ENCODE measurements at places on chromosomes 16 and 17.

- no peak for DNase-seq
Measured at GRCh38 chr16:83130039-83130438, 503.3 kb downstream of the CDH13 start.

DNA sequence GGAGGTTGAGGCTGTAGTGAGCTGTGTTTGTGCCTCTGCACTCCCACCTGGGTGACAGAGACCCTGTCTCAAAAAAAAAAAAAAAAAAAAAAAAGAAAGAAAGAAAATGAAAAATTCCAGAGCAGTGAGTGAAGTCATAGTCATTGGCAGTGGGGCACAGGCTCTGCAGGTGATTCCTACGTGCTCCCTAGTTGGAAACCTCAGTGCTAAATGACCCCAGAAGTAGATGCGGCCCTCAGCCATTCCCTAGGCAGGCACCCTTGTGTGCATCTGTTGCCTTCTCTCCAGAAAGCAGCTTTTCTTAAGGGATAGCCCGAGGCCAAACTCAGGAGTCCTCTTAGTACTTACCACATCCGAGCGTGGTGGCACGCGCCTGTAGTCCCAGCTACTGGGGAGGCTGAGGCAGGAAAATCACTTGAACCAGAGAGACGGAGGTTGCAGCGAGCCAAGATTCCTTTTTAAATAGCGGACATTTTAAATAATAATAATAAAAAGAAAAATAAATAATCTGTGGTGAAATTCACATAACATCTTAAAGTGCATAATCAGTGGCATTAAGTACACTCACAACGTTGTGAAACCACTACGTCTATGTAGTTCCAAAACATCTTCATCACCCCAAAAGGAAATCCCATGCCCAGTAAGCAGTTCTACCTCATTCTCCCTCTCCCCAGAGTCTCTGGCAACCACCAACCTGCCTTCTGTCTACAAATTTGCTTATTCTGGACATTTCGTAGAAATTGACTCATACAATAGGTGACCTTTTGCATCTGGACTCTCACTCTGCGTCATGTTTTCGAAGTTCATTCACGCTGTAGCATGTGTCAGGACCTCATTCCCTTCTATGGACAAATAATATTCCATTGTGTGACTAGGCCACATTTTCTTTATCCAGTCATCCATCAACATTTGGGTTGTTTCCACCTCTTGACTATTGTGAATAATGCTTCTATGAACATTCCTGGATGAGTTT, 12.5 kb upstream of the SPHK1 start:
- DNase-seq: no peak

- DNase-seq: no peak
Measured at GRCh38 chr16:79006206-79006605, 594.3 kb downstream of the MAF start.

GRCh38 chr17:61444075-61444474, 8.1 kb upstream of the TBX4 start:
- DNase-seq: no peak

- DNase-seq: peak; percentile 18
Measured at GRCh38 chr16:81469710-81470535, 25.3 kb downstream of the CMIP start.

DNA sequence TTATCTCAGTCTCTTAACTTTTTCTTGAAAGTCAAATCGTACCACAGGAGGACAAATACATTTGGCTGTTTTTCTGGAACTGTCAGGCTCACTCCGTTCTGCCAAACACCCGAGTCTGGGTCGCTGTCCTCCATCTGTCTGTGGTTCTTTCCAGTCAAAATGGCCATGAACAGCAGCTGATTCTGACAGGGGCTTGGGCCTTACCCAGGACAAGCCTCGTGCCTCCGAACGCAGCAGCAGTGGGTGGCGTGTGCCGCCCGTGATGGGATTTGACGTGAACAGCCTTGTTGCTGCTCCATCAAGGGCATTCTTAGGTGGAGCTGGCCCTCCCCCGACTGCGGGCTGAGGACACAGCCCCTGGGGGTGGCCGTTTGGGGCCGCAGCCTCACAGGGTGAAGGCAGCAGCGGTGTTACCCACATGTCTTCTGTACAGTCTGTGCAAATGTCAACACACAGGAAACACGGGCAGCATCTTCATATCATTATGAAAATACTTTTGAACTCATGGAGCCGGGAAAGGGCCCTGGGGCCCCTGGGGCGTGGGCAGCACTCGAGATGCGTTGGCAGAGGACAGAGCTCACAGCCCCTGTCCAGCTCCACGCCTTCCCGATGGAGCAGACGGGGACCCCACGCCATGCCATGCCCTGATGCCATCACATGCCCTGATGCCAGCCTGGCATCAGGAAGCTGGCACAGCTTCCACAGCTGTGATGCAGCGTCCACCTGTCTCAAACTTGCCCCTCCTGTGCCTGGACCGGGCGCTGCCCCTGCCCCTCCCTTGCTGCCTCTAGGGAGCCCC, 8.6 kb upstream of the ACSF3 start:
- DNase-seq: no peak

DNA sequence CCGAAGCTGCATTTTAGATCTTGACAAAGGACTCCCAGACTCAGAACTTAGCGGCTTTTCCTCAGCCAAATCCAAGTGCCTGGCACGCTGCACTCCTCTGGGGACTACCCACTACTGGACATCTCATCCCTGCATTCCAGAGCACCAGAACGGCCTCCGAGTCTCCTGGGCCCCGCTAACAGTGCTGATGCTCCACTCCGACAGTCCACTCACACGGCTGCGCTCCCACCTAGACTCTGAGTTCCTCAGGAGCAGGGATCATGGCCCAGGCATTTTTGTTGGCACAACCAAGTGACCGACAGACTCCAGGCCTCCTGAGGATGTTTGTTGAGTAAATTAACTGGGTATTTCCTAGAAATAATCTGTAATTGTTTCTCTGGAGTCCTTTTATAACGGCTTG, 79.1 kb downstream of the NDEL1 start:
- DNase-seq: no peak

- no peak for DNase-seq
Measured at GRCh38 chr17:58764373-58764772, 8.7 kb downstream of the PPM1E start.

DNA sequence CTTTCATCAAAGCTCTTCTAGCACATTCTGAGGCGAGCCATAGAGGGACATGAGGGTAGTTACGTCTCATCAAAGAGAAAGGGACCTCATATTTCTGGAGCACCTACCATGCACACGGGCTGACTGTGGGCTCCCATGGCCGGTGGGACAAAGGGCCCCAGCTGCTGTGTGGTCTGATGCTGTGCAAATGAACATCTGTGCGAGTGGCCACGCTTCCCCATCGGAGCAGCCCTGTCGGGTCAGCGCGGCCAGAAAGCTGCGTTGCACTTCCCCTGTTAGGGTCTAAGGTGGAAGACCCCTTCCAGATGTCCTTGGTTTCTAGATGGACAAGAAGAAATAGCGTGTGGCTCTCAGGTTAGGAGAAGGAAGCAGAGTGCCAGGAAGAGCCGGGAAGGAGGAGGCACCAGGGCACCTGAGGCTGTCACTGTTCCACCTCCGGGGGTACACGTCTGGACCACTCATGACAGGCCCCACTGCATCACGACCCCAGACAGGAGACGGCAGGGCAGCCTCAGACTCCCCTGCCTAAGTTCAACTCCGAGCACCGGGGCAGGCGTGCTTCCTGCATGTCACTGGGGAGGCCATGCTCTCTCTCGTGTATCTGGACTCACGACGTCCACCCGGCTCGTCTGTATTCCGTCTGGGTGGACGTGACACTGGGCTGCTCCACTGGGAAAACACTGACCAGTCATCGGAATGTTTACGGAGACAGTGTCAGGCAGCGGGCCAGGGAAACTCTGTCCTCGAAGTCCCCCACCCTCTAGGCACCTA, 8.5 kb upstream of the BAIAP2 start:
- DNase-seq: no peak

Measured in bone marrow (tissue), 2 donors.